ENCODE measurements at places on chromosomes 2 and 18.
A peak's percentile ranks its signal among the peaks of the same experiment; 100 is the strongest.

DNA sequence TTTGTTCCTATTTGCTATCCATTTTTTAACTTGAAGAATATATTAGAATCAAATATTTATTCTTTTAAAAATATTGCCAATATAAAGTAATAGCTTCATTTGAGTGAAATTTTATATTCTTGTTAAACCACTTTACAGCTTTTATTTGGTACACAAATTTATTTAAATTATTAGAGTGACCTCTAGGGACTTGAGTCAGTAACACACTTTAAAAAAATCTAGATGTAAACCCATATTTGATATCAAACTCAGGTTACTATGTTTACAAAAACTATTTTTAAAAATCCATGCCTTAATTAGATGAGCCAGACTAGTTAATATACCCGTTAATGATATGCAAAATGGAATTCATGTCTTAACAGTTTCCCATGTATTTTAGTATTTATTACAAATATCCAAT is 134.6 kb downstream of the MAP4K4 start:
- DNase-seq: no peak

DNA sequence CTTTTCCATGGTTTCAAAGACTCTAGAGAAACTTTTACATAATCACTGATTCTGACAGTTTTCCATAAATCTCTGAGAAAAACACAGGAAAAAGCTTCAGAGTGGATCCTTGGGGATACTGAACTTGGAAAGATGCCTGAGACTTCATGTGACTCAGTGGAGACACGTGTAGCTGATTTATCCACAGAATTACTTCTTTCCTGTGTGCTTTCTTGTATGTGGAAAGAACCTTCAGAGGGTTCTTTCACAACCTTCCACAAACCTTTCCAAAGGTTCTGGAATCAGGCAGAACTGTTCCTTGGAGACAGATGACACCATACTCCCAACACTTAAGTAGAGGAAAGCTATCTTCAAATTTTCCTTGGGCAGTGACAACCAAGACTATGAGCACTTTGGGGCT is 207.2 kb downstream of the RND3 start:
- peak; percentile 87 for DNase-seq

- peak; percentile 69 for DNase-seq
Observed at GRCh38 chr2:10810202-10811161, 2.1 kb downstream of the PDIA6 start.

GRCh38 chr2:196182439-196183171 is 11.2 kb upstream of the STK17B start:
- DNase-seq: no peak

DNA sequence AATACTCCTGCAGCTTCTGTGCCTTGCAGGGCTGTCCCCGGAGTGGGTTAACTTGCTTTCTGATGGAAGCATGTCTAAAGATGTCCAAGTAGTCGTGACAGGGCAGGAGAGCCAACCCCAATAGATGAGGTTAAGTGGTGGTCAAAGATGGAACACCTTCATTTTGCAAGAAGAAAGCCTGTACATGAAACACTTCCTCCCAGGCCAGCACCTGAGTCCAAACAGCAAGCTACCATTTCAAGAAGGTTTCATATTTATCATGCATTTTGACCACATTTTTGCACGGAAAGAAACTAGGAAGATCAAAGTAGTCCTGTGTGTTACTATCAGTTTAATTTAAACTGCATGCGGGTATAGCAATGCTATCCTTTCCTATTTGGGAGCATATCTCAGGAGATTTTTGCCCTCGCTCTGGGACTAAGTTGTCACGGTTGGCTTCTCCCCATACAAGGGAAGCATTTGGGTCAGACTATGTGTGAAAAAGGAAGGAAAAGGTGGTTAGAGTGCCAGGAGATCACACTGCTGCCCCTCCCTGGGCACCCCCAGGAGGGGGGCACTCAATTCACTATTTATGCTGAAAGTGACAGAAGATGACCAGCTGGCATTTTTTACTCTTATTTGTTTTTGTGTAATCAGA is 187.6 kb downstream of the ZNF521 start:
- DNase-seq: no peak

- no peak for DNase-seq
Observed at GRCh38 chr2:86541334-86541733, 21.9 kb downstream of the CHMP3 start.

GRCh38 chr18:12621742-12622306 is 36.1 kb downstream of the SPIRE1 start:
- peak; percentile 75 for DNase-seq

- DNase-seq: no peak
Observed at GRCh38 chr2:128504246-128505149, 185.8 kb upstream of the HS6ST1 start.
